ENCODE measurements at places on chromosomes 11 and 22. TPM values are rescaled to one million over a fixed set of nuclear protein-coding genes. Genes with fewer than 3 reads are reported as not detected.

OR52W1 gene
- total RNA-seq = not detected

GLYATL1 gene
- 2.4 TPM for total RNA-seq

- no peak for DNase-seq
Observed at GRCh38 chr11:16226245-16226644, 130.1 kb downstream of the SOX6 start.

GRCh38 chr11:119671561-119672015 is 57.4 kb downstream of the NECTIN1 start:
- no peak for DNase-seq

DNA sequence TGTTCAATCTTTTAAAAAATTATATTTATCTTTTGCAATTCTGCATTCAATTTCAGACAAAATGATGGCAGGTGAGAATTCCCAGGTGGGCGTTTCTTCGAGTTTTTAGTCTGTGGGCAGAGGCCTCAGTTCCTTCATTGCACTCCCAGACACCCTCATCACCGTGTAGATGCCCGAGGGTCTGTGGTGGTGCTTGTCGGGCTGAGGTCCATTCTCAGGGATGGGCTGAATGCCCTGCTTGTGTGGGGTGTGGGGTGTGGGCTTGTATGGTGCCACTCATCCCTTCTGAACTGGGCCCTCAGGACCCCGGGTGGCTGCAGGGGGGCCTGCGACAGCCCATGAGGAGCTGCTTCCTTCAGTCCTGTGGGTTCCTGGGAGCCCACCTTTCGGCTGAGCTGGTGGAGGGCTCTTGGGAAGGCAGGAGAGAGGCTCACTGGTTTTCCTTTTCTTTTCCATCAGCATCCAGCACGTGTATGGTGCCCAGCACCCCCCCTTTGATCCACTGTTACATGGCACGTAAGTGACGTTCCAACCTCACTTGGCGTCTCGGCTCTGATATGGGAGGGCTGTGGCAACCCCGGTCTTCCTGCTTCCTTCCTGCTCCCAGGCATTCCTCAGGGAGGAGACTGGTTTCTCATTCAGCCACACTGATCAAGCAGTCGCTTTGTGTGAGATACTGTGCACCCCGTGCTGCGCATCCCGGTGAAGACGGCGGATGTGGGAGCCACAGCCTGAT is 29.8 kb downstream of the TBC1D22A start:
- no peak for DNase-seq

- no peak for DNase-seq
Observed at GRCh38 chr11:58811499-58811898, 33.0 kb downstream of the GLYATL2 start.
